Stimulated activated CD4-positive, alpha-beta T cell treated with anti-CD3 and anti-CD28 coated beads, Interleukin-4, amount 100 ng/mL, for 4 hours (primary cell): ENCODE measurements at places on chromosomes 6 and 20.

DNA sequence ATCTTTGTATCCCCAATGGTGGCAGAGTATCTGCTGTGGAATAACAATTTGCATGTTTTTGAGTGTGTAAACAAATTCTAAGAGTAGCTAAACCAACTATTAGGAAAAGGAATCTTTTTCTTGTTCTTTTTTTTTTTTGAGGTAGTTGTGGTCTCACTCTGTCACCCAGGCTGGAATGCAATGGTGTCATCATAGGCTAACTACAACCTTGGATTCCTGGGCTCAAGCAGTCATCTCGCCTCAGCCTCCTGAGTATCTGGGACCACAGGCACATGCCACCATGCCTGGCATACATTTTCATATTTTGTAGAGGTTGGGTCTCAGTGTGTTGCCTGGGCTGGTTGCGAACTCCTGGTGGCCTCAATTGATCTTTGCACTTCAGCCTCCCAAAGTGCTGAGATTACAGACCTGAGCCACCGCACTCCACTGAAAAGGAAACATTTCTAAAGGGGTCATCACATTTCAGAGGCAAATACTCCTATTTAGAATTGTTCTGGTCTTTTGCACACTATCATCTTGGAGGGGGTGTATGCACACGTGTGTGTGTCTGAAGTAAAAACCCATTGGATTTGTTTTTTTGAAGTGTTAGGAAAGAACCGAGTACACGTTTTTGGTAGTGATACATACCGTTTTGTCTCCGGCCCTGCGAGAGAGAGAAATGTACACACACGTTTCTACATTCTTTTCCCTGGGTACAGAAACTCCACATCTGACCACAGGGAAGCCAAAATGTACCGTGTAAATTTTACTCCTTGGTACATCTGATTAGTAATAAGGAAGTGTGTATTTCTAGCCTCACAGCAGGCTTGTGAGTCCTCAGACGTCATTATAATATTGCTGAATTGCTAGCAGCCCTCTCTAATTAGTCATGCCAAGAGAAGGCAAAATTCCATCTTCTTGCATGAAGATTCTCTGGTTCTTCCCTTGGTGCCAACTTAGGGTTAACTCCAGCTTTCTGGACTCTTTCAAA, 183.6 kb downstream of the JARID2 start:
- no peak for DNase-seq

- DNase-seq, result no peak
Measured at GRCh38 chr6:3456395-3456897, 404 bp downstream of the SLC22A23 start.

GRCh38 chr6:133358574-133359150, 117.5 kb downstream of the EYA4 start:
- DNase-seq, result no peak

GRCh38 chr20:24098886-24099285, 110.3 kb upstream of the GGTLC1 start:
- DNase-seq, result no peak

DNA sequence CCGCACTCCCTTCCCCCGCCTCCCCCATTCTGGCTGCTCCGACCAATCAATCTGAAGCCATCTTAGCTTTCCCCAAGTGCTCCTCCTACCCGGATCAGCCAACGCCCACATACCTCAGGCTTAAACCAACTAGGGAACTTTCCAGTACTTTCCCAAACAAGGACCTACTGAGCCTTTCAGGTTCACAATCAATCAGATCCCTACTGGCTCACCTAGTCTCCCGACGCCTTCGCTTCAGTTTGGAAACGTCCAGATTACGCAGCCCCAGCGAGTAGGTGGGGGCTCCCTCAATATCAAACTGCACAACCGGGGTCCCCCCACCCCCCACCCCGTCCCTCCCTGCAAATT, 432 bp downstream of the HSPA1L start:
- DNase-seq, result peak; percentile 70

DNA sequence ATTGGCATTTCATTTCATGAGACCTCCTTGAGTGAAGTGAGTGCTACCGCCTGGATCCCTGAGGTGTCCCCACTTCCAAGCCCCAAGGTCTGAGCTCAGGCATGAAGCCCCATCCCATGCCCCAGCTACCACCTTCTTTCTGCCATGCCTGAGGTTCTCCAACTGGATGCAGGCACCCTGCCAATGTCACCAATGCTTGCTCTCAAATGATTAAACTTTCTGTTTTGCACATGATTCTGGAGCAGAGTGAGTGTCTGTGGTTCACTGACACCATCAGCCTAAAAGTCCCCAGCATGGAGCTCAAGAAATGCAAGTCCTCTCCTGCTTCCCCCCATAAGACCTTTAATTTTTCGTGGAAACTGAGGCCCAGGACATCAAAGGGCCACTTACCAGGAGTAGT, 43.7 kb upstream of the BPIFA2 start:
- DNase-seq, result no peak

DNA sequence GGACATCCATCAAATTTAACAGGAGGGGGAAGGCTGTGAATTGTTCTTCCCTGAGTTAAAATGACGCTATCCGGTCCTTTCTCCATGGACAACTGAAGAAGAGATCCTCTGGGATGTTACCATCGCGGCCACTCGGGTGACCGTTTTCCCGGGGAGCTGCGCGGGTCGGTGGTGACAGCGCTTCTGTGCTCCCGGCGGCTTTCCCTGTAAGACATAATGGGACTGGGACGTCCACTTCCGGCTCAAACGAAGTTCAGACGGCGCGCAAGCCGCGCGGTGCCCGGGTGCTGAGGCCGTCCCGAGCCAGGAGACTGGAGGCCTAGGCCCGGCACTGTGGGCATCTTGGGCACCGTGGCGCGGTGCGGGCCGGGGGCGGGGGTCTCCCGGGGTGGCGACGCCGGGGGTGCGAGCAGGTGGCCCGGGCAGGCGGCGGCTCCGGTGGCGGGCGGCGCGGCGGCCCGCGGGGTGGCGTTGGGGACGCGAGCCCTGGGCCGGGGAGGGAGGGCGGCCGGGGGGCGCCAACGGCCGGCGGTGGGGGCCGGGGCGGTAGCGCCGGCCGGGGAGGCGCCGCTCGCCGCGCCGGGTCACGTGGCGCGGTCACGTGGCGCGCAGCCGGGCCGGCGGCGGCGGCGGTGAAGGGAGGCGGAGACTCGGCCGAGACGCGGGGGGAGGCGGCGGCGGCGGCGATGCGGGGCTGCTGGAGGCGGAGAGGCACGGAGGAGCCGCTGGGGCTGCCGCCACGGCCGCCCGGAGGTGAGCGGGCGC, 63.6 kb downstream of the GTF2H5 start:
- peak; percentile 71 for DNase-seq

DNA sequence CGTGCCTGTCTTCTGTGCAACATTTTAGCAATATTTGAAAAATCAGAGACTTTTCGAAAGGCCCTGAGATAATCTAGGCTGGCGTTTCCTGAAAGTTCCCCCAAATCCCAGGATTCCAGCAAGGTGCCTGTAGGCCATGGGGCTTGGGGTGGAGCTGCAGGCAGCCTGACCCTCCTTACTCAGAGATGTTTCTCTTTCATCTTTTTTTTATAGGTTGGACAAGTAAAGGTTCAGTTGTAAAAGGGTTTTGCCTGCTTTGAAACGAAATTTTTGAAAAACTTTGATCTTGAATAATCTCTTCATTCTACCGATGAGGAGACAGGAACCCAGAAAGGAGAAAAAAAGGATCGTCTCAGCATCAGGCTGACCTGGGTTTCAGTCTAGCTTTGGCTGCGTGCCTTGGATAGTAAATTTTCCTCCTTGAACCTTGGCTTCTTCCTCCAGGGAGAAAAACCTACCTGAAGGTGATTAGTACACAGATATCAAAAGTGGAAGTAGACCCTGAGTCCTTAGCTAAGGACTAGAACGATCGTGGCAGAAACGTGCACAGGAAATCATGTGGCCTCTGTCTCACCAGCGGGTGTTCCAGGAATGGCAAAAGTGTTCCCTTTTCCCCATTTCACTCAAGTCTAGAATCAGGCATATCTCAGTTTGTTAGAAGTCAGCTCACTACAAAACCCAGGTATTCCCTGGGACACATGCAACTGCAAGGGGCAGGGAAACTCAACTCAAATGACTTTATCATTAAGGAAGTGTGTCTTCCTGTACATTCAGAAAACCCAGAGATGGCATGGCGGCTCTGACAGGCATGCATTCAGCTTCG, 128.2 kb upstream of the PTPN1 start:
- no peak for DNase-seq

- DNase-seq, result no peak
Measured at GRCh38 chr20:10777710-10778109, 103.9 kb upstream of the JAG1 start.

DNA sequence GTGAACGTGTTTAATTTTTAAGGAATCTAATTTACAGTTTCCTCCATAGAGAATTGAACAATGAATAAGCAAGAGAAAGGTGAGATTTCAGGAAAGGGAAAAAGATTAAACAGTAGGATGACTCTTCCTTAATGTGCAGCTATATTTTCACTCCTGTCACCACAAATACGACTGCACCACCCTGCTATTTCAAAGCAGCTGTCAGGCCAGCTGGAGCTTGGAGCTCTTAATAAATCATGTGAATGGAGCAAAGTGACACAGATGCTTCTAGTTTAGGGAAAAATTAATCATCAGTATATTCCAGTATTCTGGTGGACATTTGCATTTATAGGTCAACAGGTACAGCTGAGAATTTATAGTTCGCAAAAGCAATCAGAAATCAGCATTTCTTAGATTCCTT, 56.5 kb upstream of the PKIB start:
- DNase-seq, result no peak

- no peak for DNase-seq
Measured at GRCh38 chr6:119240257-119241110, 109.1 kb downstream of the MAN1A1 start.

- DNase-seq, result no peak
Measured at GRCh38 chr6:85917522-85917921, 274.8 kb upstream of the SYNCRIP start.

DNA sequence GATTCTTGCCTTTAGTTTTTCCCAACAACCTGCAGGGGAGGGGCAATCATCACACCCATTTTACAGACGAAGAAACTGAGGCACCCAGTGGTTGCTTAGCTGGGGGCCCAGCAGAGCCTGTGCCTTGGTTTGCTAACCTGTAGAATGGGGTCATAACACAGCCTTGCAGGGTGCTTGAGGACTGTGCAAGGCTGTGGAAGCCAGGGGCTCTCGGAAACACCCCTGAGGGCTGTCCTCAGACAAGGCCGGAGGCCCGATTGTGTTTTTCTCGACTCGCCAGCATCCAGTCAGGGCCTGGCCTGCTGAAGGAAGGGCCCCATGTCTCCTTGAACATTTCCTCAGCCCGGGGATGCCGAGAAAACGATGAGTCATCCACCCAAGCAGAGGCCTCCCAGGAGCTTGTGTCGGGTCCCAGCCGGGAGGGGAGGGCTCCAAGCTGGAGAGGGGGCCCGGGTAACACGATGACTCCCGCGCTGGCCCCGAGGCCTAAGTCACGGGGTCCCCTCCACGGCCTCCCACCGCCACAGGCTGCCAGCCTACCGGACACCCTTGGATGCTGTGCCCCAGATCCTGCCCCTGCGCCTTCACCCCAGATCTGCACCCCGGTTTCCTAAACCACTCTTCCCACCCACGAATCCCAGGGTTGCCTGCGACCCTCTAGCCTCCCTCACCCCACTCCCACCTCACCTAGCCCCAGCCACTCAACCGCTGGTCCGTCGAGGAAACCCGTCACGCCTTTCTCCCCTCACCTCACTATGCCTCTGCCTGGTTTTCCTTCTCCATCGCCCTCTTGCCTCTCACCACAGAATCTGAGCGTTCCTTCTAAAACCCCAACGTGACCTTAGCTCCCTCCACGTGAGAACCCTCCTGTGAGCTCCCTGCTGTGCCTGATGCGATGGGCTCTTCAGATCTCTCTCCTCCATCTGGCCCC, 10.6 kb downstream of the NOL4L start:
- peak; percentile 29 for DNase-seq

- DNase-seq, result no peak
Measured at GRCh38 chr6:167979436-167980139, 17.9 kb upstream of the KIF25 start.

DNA sequence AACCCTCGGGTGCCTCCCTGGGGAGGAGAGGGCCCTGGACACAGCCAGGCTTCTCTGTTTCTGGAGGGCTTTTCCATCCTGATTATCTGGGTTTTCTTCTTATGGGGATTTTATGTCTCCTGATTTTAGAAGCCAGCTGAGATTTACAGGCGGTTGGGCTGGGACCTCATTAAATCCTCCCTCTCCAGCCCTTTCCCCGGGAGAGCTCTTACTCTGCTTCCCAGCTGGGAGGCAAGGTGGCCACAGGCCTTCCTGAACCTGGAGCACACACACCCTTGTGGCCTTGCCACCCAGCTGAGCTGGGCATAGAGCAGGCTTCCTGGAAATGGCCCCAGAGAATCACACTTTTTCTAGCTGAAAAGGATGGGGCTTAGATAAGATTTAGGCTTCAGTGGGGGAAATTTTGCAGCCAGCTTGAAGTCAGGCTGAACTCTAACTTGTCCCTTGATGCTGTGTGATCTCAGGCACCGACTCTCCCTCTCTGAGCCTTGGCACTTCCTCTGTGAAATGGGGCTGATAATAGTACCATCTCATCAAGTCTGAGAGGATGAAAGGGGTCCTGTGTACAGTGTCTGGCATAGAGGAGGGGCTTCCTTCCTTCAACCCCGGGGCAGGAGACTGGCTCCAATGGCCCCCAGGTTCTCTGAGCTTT, 16.6 kb downstream of the VSTM2L start:
- no peak for DNase-seq

- DNase-seq, result no peak
Measured at GRCh38 chr6:23262864-23263263, 693.5 kb downstream of the HDGFL1 start.

GRCh38 chr6:33856655-33857054, 52.9 kb upstream of the MLN start:
- DNase-seq, result peak; percentile 41

DNA sequence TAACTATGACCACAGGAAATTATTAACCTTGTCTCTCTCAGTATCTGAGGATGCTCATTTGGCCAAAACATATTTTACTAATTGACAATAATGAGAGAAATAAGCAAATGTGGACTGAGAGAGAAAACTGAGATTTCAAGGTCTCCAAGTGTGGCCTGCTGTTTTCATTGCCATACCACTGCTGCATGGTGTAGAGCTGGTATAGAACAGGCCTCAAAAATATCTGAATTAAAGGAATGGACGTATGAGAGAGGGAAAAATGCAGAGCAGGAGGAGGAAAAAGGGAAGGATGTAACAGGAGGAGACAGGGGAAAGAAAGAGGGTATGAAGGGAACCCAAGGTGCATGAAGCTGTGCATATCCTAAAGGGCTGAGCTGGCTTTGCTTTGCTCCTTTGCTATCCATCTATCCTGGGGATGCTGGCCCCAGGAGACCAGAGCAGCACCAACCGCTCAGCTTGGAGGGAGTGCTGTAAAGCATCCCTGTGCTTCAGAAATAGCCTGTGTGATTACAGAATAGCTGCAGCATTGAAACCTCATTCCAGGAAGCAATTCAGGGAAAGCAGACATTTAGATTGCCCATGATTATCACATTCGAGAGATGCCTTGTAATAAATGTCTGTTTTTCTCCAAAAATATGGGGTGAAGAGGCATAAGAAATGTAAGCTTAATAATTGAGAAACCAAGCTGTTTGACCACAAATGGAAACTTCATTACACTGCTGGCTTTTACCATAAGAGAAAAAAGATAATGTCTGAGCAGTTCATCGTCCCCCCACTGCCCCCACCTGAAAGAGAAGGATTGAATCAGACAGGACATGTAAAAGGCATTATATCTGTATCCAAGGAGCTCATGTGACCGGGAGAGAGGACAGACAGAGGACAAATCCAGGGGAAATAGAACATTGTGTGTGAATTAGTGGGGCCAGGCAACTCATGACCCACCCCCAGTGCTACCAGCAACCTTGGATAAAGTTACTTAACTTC, 80.6 kb downstream of the F13A1 start:
- DNase-seq, result no peak
